ENCODE measurements at places on chromosomes 12 and 14. TPM values are rescaled to one million over a fixed set of nuclear protein-coding genes. Genes with fewer than 3 reads are reported as not detected.
A peak's percentile ranks its signal among the peaks of the same experiment; 100 is the strongest.

The BCL11B gene
- not detected for polyA plus RNA-seq

The VWF gene
- polyA plus RNA-seq = 0.12 TPM

The FUT8 gene
- 31.7 TPM for polyA plus RNA-seq

The KRT78 gene
- not detected for polyA plus RNA-seq

The MGP gene
- 109 TPM for polyA plus RNA-seq

The P2RX7 gene
- 0.43 TPM for polyA plus RNA-seq

The WIF1 gene
- not detected for polyA plus RNA-seq

The CAPRIN2 gene
- 21.4 TPM for polyA plus RNA-seq

The RPS29 gene
- polyA plus RNA-seq = 15,074 TPM

The ERP27 gene
- polyA plus RNA-seq = 0.64 TPM

The LMNTD1 gene
- 0.32 TPM for polyA plus RNA-seq

The SRRM4 gene
- 0.05 TPM for polyA plus RNA-seq

GRCh38 chr12:121620333-121620891 lies 5.9 kb upstream of the ORAI1 start:
- no peak for DNase-seq

- DNase-seq = no peak
Measured at GRCh38 chr12:120055231-120056000, 61.1 kb downstream of the RAB35 start.

- DNase-seq = no peak
Measured at GRCh38 chr14:75230140-75230792, 48.4 kb upstream of the FOS start.

DNA sequence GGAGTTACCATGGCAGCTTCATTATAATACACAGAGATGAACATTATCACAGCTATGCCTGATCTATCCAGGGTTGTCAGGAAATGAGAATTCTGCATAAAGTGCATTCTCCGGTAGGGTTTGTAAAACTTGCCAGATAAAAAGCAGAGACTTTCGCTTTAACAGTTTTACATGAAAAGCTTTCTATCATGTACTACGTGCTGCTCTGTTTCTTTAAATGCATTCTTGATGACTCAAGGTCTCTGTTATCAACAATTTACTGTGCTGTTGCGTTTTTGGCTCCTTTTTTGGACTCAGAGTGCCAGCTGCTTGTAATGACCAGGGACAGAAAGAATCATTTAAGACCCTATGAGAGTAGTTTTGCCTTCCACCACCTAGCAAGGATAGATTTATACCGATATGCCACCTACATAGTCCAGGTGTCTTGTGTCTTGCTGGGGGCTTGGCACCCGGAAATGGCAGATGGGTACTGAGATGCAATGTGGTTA lies 371.2 kb downstream of the BTG1 start:
- no peak for DNase-seq

DNA sequence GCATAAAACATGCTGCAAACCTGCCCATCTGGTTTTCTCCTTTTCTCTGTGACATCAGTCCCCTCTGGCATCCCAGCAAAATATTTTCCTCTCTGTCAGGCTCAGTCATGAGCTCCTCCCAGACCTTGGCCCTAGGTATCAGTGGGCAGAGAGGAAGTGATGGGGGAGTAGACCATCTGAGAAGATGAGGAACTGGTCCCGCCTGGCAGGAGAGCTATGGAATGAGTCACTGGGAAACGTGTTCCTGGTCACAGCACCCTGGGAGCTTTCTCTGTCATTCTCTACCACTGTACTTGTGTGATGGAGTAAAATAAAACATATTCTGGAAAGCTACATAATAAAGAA lies 5.0 kb upstream of the SRSF9 start:
- DNase-seq = peak; percentile 27

- DNase-seq = no peak
Measured at GRCh38 chr14:65354715-65355114, 57.8 kb upstream of the FUT8 start.

- no peak for DNase-seq
Measured at GRCh38 chr14:77276295-77276935, 5.4 kb upstream of the NGB start.

- DNase-seq = peak; percentile 81
Measured at GRCh38 chr12:108596854-108597558, 878 bp downstream of the TMEM119 start.

DNA sequence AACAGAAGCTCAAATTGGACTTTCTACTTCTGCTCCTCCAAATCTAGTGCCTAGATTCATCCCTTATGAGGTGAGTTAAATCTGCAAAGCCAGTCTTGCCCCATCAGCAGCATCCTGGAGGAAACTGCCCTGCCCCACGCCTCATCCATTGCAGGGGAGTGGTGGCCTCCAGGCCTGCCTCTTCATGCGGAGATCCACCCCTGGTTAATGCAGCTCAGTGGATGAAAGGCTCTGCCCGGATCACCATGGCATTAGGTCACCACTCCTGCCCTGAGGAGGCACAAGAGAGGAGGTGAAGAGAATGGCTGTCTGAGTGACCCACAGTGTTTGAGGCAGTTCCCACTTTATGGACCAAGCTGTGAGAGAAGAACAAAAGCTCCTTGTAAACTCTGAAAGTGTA lies 218.1 kb downstream of the C12orf75 start:
- no peak for DNase-seq

DNA sequence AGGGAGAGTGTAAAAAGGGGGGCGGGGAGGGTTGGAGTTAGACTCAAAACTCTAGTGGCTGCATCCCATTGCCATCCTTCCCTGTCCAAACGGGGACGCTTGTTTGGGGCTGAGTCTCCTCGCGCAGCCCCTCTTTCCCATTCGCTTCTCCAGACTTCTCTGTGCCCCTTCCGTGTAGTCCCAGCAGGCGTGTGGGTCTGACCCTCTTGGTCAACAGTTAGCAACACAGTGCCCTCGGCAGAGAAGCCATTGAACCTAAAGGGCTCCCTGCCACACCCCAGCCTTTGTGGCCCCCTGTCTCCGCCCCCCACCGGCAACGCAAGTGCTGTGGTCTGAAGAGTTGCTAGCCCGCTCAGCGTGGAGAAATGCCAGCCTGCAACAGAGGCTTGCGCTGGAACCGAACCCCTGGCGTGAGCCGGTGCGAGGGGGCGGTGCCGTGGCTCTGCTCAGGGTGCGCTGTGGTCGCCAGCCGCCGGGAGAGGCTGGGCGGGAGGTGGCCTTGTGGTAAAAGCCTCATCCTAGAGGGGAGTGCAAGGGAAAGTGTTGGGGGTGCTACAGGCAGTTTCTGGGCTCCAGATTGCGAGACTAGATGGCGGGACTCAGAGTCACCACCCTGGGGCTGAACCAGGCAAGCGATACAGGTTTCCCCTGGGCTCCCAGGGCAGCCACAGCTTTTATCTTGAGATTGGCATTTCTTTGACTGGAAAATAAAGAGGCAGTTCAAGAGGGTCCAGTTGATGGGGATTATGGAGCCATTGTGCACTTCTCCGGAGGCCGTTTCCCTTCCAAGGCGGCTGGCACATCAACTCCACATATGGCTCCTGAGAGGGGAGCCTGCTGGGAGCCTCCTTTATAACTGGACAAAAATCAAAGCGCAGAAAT lies 2.1 kb downstream of the PLXNC1 start:
- peak; percentile 46 for DNase-seq

- no peak for DNase-seq
Measured at GRCh38 chr12:128337431-128338170, 70.6 kb downstream of the TMEM132C start.

DNA sequence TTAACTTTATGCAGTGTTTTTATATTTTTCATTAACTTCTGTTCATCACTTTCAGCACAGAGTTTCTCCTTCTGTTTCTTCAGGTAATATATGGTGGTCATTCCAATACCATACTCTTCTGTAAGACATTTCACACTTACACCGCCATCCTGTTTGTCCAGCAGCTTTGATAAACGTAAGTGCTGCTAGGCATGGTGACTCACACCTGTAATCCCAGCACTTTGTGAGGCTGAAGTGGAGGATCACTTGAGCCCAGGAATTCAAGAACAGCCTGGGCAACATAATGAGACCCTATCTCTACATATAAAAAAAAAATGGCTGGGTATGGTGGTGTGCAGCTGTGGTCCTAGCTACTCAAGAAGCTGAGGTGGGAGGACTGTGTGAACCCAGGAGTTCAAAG lies 55.8 kb downstream of the EXOC5 start:
- no peak for DNase-seq

DNA sequence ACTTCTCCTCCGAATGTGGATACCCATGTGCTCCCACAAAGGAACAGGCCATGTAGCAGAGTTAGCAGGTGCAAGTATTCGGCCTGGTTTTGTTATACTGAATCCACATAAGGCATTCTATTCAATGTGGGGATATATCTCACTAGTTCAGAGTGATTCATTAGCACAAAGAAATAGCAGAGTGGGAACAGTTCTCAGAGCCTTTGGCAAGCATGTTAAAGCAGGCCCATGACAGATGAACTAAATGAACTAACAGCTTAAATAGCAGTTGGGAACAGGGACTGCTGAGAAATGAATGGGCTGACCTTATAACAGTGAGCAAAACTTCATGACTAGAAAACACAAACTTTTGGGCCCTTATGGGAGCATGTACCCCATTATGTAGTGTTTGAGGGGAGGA lies 352.0 kb downstream of the FLRT2 start:
- DNase-seq = no peak

- no peak for DNase-seq
Measured at GRCh38 chr14:54652605-54653052, 85.7 kb downstream of the SAMD4A start.

- DNase-seq = peak; percentile 80
Measured at GRCh38 chr12:53961025-53961761, 6.5 kb downstream of the HOXC12 start.

GRCh38 chr12:92208613-92209121 lies 63.0 kb upstream of the BTG1 start:
- DNase-seq = no peak

GRCh38 chr12:2454601-2455177 lies 340.1 kb upstream of the FKBP4 start:
- no peak for DNase-seq

DNA sequence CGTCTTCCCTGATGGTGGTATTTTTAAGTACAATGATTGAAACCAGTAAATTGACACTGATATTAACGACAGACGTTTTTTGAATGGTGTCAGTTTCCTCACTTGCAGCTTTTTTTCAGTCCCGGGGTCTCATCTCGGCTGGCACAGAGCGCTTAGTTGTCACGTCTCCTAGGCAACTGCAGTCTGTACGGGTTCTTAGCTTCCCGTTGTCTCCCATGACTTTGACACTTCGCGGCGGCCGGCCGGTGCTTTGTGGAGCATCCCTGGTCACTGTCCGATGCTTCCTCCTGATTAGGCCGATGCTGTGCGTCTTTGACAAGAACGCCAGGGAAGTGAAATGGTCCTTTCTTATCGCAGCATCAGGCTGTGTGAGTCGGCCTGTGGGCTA lies 67.4 kb downstream of the ADGRD1 start:
- DNase-seq = no peak

DNA sequence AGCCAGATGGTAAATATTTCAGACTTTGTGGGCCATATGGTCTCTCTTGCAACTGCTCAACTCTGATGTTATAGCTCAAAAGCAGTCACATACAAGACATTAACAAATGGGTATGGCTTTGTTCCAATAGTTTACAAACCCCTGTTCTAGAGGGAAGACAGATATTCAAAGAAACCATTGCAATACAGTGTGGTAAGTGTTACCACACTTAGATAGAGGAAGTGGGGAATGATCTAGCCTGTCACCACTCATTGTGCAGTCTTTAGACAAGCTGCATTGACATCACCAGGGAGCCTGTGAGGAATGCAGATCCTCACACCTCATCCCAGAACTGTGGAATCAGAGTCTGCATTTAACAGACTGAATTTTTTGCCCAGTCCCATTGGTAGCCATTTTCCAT lies 80.0 kb upstream of the RGS6 start:
- DNase-seq = no peak

- no peak for DNase-seq
Measured at GRCh38 chr12:116182359-116183063, 95.0 kb downstream of the MED13L start.

GRCh38 chr12:5730962-5731361 lies 214.1 kb downstream of the ANO2 start:
- no peak for DNase-seq

GRCh38 chr12:1836854-1837421 lies 16.6 kb downstream of the LRTM2 start:
- peak; percentile 86 for DNase-seq

DNA sequence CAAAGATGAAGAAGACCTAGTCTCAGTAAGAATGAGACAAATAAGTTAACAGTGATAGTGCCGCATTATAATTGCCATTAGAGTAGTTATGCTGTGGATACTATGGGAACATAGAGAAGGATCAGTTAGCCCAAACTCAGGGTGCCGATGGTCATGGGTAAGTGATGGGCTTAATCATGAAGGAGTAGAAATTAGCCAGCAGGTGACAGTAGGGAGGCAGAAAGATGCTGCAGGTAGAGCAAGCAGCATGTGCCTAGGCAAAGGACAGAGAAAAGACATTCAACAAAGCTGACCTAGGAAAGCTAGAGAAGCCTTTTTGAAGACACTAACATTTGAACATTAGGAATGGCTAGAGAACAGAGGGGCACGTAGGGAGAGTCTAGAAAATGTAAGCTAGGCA lies 30.6 kb upstream of the PTPRQ start:
- no peak for DNase-seq

DNA sequence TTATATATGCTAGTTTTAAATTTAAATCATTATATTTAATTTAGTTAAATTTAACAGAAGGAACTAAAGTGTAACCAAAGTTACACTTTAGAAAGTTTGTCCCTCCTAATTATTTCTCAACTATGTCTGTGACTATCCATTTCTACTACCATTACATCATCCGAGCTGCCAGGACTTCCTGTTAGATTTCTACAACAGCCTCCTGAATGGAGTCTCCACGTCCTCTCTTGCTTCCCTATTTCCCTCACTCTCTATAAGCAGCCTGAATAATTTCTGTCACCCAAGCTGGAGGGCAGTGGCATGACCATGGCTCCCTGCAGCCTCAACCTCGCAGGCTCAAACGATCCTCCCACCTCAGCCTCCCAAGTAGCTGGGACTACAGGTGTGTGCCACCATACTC lies 84.1 kb downstream of the TTC7B start:
- no peak for DNase-seq

DNA sequence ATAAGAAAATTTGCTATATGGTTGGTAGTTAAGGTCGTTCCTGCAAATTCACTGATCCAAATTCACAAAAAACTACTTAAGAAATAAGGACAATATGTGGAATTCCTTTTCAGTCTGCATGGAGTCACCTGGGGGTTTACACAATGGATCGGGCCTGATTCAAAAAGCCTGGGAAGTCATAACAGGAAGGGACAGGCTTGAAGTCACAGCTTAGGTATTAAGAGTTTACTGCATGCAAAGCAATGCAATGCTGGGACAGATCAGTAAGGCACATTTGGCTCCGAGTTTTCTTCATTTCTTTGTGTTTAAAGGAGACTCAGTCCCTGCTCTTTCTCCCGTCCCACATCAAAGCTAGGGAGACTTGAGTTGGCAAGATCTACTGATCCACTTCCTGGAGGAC lies 153.3 kb downstream of the NTF3 start:
- DNase-seq = no peak

- DNase-seq = no peak
Measured at GRCh38 chr12:132429946-132430643, 59.9 kb upstream of the FBRSL1 start.
